ENCODE measurements at places on chromosomes 4 and X. TPM values are rescaled to one million over a fixed set of nuclear protein-coding genes. Genes with fewer than 3 reads are reported as not detected.

Gene AIFM1
- 30.3 TPM for total RNA-seq

Gene VCX3A
- total RNA-seq: not detected

Gene SPANXN4
- total RNA-seq: not detected

Gene PDGFRA
- 10.0 TPM for total RNA-seq

Gene OPRPN
- not detected for total RNA-seq

Gene LUZP4
- total RNA-seq: not detected

Gene ARHGAP24
- total RNA-seq: 10.0 TPM

Gene SHROOM2
- 2.3 TPM for total RNA-seq

Gene SH3BP2
- total RNA-seq: 10.6 TPM

Gene HTR2C
- total RNA-seq: not detected

Gene ARX
- total RNA-seq: not detected

Gene ADGRG2
- 11.9 TPM for total RNA-seq

Gene NAT8L
- total RNA-seq: 0.09 TPM

Gene EGFL6
- total RNA-seq: 2.4 TPM
